ENCODE measurements at places on chromosomes 2 and 18. TPM values are rescaled to one million over a fixed set of nuclear protein-coding genes. Genes with fewer than 3 reads are reported as not detected.
A peak's percentile ranks its signal among the peaks of the same experiment; 100 is the strongest.

GRCh38 chr2:46578961-46579360 is 99.6 kb downstream of the TMEM247 start:
- DNase-seq: no peak

GRCh38 chr2:23486684-23487075 is 101.7 kb downstream of the KLHL29 start:
- no peak for DNase-seq

DNA sequence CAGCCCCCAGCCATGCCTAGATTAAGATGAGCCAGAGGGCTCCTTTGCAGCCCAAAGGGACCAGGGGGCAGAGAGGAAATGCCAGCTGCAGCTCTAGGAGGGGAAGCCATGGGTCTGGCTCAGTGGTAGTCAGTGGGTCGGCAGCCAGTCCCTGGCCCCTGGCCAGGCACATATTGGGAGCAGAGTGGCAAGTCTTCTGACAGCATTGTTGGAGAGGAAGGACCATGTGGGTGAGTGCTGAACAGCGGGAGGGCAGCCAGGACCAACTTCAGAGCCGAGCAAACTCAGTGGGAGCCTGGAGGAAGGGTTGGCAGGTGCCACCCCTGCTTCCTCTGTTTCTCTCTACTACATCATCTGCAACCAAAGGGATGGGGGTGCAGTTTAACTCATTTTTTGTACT is 140.5 kb upstream of the PELI1 start:
- no peak for DNase-seq

GRCh38 chr2:176794392-176794791 is 418.2 kb upstream of the HNRNPA3 start:
- DNase-seq: no peak

DNA sequence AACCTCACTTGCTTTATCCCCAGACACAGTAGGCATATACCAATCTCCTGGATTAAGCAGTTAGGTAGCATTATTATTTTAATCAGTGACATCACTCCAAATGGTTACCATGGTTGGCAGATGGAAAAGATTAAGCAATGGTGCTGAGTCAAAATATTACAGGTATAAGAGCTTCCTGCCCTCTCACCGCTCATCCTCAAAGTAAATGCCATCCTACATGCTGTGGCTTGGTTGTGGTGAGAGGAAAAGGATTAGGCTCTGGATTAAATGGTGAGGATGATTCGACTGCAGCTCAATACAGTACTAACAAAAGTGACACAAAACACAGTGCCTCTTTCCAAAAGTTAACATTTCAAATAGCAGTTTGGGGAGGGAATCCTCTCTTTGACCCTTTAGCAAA is 108.9 kb upstream of the ACAA2 start:
- no peak for DNase-seq

DNA sequence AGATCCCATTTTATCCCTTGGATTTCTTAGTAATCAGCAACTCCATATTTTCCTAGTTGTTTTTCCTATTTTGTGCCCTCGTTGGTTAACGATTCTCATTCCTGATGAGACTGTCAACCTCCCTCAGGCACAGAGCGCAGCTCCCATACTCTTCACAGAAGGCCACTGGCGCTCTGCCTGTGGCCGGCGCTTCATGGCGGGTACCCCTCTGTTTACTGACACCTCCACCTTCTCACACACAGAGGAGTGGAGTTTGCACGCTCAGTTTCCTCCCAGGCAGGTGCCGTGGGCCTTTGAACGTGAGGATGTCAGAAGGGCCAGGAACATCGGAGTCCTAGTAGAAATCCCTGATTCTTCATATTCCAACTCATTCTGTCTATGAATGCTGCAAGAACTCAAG is 139.0 kb downstream of the MBP start:
- DNase-seq: no peak

DNA sequence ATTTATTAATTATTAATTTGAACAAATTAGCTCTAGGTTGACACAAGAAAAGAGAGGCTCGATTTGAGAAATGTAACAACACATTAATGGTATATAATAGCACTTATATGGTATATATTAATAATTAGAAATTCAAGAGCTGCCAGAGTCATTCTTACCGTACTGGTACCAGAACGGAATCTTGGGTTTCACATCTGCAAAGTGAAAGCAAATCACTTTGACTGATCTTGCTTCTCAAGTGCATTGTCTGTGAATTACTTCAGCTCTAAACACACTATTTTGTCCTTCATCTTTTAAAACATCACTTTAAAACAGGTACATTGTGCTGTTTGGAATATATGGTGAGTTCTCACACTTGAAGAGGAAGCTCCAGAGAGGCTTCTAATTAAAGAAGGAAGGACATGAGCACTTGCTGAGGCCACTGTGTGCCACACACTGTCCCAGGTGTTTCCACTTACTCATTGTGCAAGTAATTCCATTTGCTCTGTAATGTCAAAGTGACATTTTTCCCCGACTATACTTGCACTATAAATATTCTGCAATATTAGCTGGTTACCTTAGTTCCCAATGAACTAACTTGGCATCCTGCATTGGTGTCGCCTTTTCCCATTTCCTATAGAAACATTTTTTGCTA is 85.8 kb downstream of the PLA2R1 start:
- no peak for DNase-seq

- DNase-seq: no peak
These were observed 217.9 kb downstream of the NAPG start for GRCh38 chr18:10743766-10744165.

DNA sequence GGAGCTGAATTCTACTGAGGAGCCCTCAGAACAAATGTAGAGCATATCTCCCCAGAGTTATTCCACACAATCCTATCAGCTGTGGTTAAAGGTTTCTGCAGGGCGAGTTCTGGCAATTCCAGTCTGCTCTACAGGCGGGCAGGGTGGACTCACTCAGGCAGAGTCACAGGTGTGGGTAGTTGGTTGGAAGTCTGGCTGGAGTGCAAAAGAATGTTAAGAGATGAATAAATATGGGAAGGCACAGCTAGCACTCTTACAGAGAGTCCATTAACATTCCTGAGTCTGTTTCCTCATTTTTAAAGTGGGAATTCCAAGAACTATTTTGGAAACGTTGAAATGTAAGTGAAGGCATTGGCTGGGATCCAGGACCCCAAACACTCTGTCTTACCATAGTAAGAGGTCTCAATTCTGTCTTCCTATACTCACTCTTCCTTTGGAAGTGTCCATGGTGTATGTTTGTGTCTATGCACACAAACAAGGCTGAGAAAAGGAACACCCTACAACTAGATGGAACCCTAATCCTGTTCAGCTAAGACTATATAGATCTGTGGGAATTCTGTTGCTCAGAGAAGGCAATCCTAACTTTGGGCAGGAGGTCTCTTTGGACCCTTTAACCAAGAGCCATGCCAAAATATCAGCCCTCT is 63.3 kb upstream of the AQP4 start:
- DNase-seq: no peak

DNA sequence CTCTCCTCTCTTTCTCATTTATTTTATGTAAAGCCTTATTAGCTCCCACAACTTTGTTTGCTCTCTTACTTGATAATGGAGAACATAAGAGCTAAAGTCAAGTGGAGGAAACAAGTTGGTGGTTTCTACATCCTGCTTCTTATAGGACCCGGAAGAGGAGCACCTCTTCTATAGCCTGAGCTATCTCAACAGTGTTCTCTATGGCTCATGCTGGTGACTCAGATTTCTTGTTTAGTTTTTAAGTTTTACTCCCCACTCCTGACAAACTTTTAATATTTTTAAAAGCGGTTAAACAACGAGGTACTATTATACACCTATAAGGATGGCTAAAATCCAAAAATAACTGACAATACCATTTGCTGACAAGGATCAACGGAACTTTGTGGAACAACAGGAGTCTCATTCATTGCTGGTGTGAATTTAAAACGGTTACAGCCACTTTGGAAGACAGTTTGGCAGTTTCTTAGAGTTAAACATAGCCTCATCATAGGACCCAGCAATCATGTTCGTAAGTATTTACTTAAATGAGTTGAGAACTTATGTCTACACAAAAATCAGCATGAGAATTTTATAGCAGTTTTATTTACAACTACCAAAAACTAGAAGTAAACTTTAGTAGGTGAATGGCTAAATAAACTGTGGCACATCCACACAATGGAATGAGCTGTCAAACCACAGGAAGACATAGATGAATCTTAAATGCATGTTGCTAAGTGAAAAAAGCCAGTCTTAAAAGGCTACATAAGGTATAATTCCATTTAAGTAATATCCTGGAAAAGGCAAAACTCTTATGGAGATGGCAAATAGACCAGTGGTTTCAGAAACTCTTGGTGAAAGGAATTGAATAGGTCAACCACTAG is 12.7 kb upstream of the CDC42EP3 start:
- DNase-seq: no peak

DNA sequence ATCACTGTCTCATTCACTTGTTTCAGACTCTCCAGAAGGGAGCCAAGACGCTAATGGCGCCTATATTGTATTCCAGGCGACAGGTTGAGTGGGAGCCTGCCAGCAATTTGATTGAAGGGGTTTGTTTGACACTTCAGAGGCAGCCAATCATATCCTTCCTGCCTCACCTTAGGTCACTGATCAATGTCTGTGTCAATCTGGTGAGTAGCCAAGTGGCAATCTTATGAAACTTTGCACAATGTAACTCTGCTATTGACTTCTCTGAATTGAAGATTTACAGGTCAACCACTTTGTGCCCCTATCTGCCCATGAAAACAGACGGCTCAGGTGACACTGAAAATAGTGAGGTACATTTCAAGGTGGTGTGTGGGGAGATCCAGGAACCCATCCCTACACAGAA is 32.7 kb upstream of the RPE start:
- no peak for DNase-seq

- DNase-seq: no peak
These were observed 64.3 kb downstream of the HNMT start for GRCh38 chr2:138028538-138028937.

DNA sequence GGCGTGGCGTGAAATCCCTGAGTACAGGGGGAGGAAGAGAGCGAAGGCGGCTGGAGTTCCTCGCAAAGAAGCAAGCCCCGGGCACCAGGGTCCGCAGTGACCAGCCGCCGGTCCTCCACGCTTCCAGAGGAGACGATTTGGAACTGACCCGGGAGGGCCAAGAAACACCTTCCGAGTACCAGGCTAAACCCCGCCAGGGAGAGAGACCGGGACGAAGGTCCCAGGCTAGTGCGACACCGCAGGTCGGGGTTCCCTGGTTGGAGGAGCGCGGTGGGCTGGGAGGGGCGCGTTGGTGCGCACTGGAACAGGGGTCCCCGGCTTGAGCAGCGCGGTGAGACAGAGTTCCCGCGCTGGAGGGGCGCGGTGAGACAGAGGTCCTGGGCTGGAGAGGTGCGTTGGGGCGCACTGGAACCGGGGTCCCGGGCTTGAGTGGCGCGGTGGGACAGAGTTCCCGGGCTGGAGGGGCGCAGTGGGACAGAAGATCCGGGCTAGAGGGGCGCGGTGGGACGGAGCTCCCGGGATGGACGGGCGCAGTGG is 901 bp downstream of the WDFY1 start:
- DNase-seq: peak; percentile 69

- DNase-seq: no peak
These were observed 34.4 kb downstream of the PCARE start for GRCh38 chr2:29039718-29040480.

GRCh38 chr2:210442878-210443277 is 33.7 kb downstream of the LANCL1 start:
- no peak for DNase-seq

GRCh38 chr2:29011418-29012060 is 30.4 kb downstream of the TOGARAM2 start:
- no peak for DNase-seq

- no peak for DNase-seq
These were observed 254.9 kb downstream of the ZNF521 start for GRCh38 chr18:25097057-25097456.

GRCh38 chr2:27461118-27461517 is 18.9 kb downstream of the KRTCAP3 start:
- DNase-seq: no peak

DNA sequence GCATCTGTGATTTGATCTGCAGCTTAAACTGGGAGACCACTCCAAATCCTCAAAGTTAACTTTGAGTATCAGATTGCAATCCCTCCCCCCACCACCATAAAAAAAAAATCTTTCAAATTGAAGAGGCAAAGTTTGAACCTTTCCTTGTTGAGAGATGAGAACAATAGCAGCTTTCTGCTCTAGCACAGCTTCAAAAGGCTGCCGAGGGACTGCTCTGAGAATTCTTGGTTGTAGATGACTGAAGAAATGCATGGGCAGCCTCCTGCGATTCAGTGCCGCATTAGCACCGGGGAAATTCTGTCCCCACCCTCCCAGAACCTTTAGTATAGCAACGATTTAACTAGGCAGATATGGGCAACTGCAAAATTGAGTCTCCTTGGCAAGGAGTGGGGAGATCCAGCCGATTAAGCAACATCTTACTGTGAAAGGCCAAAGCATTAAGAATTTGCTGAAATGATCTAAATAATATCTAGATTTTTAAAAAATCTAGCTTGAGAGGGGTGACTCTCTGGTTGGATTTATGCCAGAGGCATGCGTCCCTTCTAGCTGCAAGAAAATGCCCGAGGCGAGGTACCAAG is 3.9 kb upstream of the SP5 start:
- no peak for DNase-seq

GRCh38 chr18:36120297-36120696 is 8.8 kb downstream of the SLC39A6 start:
- DNase-seq: no peak

- no peak for DNase-seq
These were observed 187.1 kb upstream of the OSR1 start for GRCh38 chr2:19545507-19545906.

DNA sequence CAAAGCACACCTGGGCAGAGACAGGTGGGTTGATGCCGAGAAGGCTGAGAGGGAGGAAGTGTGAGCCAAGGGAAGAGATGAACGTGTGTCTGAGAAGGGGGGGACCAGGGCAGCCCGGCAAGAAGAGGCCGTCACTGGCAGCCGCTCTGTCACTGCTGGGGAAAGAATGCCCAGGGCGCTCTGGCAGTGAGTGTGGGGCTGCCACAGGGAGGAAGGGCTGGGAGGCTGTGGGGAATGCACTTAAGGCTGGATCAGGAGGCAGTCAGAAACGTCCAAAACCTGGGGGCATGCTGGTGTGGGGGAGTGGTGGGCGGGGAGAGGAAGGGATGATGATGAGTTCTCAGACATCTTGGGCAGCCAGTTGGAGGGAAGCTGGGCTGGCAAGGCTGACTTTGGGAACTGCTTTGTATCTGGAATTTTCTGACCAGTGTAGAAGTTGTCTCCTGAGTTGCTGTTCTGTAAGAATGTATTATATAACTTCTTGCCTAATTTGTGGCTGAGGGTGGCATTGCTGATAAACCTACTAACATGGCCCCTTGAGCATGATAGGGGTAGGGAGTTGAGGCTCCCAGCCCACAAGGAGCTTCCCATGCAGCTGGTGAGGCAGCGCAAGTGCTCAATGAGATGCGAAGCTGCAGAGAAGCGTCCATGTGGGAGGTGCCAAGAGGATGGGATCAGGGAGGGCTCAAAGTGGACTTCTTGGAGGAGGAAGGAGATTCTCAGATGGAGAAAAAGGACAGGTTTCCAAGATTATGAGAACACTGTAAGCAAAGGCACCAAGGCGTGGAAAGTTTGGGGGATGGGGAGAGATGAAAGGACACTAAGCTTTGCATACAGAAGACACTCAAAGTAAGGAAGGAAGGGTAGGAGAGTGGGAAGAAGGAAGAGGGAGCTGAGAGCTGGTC is 185.1 kb upstream of the HAAO start:
- peak; percentile 43 for DNase-seq

- DNase-seq: no peak
These were observed 150.2 kb upstream of the ZEB2 start for GRCh38 chr2:144670080-144670479.

DNER gene
- total RNA-seq: 9.8 TPM

MARS2 gene
- total RNA-seq: 5.4 TPM

SERPINB2 gene
- total RNA-seq: not detected

PARD6G gene
- 9.3 TPM for total RNA-seq

RAD51AP2 gene
- total RNA-seq: not detected

ADD2 gene
- total RNA-seq: 5.8 TPM

FBXO48 gene
- 0.68 TPM for total RNA-seq

HSPD1 gene
- total RNA-seq: 115 TPM

KIF5C gene
- total RNA-seq: 7.6 TPM

MAP3K19 gene
- total RNA-seq: not detected
